ENCODE measurements at places on chromosomes 16 and 17. TPM values are rescaled to one million over a fixed set of nuclear protein-coding genes. Genes with fewer than 3 reads are reported as not detected.

DNA sequence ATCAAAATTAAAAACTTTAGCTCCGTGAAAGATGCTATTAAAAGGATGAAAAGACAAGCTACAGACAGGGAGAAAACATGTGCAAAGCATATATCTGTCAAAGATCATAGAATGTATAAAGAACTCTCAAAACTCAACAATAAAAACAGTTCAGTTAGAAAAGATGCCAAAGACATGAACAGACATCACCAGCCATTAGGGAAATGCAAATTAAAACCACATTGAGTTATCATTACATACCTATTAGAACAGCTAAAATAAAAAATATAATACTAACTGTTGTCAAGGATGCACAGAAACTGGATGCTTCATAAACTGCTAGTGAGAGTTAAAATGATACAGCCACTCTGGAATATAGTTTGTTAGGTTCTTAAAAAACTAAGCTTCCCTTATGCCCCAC lies 58.8 kb downstream of the NFATC3 start:
- no peak for DNase-seq

DNA sequence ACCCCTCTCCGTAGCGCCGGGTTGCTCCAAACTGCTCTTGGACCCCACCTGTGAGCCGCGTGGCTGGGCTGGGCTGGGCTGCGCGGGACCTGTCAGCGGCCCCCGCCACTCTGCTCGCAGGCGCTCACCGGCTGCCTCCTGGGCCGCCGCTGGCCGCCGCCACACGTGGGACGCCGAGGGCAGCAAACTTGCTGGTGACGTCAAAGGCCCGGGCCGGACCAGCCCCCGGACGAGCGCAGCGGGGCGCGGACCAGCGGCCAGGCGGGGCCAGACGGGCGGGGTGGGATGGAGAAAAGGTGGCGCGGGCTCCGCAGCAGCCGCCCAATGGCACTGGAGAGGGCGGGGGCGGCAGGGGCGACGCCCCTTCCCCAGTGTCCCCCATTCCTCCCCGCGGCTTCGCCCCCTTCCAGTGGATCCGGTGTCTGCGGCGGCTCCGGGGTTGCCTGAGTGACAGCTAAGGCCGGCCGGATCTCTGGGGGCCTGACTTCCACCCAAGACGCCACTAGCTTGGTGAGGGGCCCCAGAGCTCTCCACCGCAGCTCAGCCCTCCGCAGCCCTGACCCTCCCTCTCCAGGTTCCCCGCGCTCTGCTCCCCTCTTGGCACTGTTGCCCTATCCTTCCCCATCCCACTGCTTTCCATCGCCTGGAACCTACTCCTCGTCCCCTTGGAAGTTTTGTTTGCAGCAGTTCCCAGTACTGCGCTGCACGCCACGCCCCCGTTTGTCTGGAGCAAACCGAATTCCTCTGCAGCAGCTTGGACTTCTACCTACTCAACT lies at the start of gene HS3ST3A1:
HS3ST3A1 (minus strand) TSS at position 154 of the 776 bp plus-strand sequence. CDS start 800 bp downstream, outside the sequence.
- peak; percentile 51 for DNase-seq

DNA sequence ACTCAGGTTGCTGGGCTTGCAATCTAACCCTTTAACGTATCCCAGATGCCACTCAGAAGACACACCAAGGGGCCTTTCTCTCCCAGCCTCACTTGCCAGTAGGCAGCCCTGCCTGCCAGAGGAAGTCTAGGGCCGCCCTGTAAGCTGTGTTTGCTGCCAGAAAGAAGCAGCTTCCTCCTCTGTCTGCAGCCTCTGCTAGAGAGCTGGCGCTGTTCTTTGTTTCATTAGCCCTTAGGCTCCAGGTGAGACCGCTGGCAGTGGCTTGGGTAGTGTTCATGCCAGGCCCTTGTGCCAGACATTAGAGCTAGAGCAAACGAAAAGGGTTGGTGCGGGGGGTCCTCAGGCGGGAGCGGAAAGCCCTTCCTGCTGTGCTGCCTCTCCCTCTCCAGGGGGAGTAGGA lies 8.9 kb downstream of the CTRL start:
- DNase-seq: no peak

- no peak for DNase-seq
These were observed at the start of gene PRSS21 for GRCh38 chr16:2816751-2817339. PRSS21 (plus strand) TSS chr16:2817237; CDS start chr16:2817269, 32 bp downstream.

DNA sequence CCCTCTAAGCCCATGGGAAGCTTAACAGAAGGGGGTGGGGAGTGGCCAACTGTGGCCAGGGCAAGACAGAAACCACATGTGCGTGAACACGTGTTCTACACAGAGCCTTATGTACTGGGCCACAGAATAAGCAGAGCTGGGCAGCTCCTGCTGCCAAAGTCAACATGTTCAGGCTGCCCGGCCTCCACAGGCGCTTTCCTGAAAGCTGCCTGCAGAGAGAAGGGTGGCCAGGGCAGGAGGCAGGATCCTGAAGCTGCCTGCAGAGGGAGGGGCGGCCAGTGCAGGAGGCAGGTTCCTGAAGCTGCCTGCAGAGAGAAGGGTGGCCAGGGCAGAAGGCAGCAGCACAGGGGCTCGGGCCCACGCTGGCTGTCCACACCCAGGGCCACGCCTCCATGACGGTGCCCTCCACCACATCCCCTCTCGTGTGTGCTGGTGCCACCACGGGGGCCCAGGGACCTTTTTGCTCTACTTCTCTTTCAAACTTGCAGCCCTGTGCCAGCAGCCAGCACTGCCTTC lies 79.5 kb downstream of the ANKRD11 start:
- DNase-seq: no peak

GRCh38 chr17:67477687-67478086 lies 100.6 kb downstream of the PITPNC1 start:
- no peak for DNase-seq

GRCh38 chr17:47694581-47695428 lies 844 bp downstream of the TBKBP1 start:
- peak; percentile 58 for DNase-seq

GRCh38 chr17:59725691-59726090 lies 18.2 kb downstream of the VMP1 start:
- DNase-seq: no peak

PRR14 gene
- polyA plus RNA-seq: 19.8 TPM

GRIN2A gene
- polyA plus RNA-seq: 0.25 TPM

ZCCHC14 gene
- polyA plus RNA-seq: 23.1 TPM

GCGR gene
- polyA plus RNA-seq: not detected
